ENCODE measurements at places on chromosomes 3 and 15.

GRCh38 chr3:115062009-115062408 is 85.1 kb downstream of the ZBTB20 start:
- DNase-seq, result no peak

DNA sequence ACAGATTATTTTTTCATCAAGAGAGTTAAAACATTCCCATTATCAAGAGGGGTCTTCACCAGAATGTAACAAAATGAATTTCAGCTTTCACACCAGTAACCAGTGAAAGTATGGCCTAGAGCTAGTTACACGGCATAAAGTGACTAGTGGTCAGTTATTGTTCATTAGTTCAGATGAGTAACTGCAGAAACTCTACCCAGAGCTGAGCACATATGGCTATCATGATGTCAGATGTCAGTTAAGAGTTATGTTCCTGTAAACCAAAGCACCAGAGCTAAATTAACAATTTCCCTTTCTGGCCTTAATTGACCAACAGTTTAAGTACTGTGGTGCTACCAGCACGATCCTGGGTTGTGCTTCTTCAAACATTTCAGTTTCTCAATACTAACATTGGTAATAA is 6.6 kb upstream of the MRPS25 start:
- no peak for DNase-seq

- no peak for DNase-seq
Observed at GRCh38 chr3:74415731-74416130, 198.7 kb downstream of the CNTN3 start.

DNA sequence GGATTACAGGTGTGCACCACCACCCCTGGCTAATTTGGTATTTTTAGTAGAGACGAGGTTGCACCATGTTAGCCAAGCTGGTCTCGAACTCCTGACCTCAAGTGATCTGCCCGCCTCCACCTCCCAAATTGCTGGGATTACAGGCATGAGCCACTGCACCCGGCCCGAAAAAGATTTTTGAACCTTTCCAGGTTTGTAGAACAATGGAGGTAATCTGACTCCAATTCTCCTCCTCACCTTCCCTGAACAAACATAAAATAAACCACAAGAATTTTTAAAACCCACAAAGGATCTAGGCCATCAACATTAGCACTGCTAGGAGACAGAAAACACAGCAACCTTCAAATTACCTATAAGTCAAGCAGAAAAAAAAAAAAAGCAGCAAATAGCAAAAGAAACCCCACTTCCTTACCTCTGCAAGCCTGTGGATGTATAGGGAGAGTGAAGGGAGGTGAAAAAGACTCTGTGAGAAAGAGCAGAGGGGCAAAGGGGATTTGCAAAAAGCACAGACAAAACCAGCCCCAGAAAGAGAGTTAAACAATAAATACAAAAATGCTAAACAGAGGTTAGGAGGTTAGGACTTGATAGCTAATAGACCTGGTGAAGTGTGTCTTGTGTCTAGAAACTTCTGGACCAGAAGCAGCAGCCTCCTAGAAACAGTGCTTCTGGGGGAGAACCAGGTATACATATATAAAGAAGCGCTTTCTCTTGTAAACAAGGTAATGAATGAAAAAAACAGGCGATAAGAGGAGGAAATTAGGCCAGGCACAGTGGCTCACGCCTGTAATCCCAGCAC is 32.1 kb downstream of the TFDP2 start:
- DNase-seq, result no peak

DNA sequence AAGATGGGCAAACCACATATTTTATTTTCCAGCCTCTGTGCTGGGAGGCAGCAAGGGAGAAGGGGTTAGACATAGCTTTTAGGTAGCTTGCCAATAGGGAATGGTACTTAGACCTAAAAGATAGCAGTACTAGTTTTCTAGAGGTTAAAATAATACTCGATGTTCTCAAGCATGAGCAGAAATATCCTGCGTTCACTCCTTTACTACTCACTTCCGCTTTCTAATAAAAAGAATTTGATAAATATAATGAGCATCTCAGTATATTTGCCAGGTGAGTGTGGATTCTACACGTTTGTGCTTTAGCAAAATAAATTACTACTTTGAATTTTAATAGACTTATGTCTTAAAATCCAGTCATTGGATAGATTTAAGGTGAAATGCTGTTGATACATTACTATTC is 39.4 kb upstream of the CD47 start:
- no peak for DNase-seq

GRCh38 chr15:78405336-78405924 is 32.6 kb upstream of the IREB2 start:
- DNase-seq, result no peak

DNA sequence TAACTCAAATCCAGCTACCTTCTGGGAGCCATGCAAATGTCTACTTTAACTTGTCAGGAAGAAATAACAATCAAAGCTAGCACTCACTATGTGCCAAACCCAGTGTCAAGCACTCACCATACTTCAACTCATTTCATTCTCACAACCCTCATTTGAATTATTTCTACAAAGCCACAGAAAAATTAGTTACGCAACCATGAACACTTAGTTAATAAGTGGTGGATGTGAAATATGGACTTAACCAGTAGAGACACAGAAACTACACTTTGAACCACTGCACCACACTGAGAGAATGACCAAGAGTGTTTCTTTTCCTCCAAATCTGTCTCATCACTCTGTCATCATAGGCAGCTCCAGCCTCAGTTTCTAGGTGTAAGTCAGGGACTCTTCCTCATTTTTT is 91.0 kb upstream of the MBNL1 start:
- DNase-seq, result no peak

- DNase-seq, result peak; percentile 99
Observed at GRCh38 chr15:22838292-22839042, at the start of gene NIPA2. TSS of gene NIPA2 (plus strand) at chr15:22838666. CDS start at chr15:22851732, 13,066 bp downstream.

DNA sequence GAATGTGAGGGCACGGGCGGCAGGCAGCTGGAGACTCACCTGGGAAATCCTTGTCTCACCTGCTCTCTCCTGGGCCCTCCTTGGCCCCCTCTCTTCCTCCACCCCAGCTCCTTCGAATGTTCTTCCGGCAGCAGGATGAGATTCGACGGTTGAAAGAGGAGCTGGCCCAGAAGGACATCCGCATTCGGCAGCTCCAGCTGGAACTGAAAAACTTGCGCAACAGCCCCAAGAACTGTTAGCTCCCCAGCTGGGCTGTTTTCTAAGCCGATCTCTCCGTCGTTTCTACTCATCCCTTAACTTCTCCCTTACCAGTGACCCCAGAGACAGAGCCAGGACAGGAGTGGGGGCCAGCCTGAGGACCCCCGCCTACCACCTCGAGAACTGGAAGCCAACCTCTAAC is 95.0 kb downstream of the ANP32A start:
- DNase-seq, result no peak

GRCh38 chr15:63860155-63860554 is 26.4 kb upstream of the HERC1 start:
- no peak for DNase-seq

DNA sequence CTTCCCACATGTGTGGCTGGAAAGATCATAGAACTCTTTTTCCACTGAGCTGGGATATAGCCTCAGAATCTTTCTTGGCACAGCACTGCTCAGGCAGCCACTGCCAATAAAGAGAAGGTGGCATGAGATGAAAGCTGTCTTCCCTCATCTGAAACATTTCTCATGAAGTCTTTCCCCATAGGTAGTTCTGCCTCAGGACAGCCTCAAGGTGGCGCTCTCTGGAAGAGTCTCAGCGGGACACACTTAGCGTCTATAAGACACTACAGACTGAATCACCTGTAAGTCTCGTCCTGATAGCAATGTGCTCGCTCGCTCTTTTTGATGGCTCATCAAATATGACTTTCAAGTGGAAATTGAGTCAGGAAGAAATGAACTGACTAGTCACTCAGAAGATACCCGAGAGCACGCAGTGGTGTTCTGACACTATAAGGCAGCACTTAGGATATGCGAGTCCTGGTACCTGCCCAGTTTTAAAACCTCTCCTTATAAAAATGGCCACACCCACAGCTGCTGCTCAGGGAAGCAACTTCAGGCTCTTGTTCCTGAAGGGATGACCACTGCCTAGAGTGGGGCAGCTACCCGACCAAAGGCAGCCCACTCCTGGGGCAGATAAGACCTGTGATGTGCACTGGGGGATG is 269.5 kb downstream of the SUCLG2 start:
- peak; percentile 80 for DNase-seq

DNA sequence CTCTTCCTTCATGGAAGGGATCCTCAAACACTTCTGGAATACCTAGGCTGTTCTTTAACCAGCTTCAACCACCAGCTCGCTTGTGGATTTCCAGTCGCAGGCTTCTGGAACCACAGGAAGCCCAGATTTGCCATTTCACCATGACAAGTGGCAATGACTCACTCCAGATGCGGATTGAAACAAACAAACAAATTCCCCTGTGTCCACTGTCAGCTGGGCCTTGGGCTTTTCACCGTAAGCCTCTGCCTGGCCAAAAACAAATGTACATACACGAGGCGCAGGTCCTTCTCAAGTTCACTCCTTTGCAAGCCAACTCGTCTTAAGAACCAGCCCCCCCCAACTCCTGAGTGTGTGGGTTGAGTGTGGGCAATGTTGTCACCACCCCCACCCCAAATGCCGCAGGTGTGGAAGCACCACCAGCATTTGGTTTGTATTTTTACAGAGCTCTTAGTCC is 8.8 kb downstream of the BCL6 start:
- DNase-seq, result no peak

DNA sequence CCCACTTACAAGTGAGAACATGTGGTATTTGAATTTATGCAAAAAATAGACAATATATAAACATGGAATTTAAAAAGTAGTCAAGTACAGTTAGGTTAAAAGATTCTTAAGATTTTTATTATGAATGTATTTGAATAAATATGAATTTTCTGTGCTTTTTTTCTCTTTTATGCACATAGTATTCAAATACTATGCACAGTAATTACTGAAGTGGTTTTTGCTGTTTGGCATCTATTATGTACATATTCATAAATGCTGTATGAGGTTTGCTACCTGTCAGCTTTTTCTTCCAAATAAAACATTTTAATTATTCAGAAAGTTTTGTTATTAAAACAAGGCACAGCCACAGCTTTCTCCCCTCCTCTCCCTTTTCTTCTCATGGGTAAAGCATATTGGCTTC is 1272.7 kb downstream of the NSUN3 start:
- no peak for DNase-seq

DNA sequence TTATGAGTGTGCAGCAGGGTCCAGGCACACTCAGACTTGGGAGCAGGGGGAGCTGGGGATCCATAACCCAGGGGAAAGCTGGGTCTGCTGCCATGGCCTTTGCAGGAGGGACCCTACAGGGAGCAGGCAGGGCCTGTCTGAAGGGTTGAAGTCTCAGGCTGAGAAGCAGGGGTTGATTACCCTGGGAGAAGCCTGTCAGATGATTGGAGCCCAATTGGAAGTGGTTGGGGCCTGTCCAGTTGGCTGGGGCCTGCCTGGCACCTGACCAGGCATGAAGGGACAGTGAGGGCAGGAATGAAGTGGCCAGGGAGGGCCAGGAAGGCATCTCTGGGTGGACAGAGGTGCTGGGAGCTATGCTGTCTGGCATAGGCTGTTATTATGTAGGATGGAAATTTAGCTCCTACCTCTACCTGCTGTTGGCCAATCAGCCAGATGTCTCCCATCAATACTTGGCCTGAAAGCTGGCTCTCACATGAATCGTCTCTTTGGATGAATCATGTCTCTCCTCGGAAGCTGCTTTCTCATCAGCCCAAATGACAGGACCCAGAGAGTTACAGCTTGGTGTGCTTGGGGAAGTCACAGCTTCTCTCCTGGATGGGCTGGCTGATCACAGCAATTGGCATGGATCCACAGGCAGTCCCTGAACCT is 27.4 kb upstream of the SLCO2A1 start:
- DNase-seq, result no peak

DNA sequence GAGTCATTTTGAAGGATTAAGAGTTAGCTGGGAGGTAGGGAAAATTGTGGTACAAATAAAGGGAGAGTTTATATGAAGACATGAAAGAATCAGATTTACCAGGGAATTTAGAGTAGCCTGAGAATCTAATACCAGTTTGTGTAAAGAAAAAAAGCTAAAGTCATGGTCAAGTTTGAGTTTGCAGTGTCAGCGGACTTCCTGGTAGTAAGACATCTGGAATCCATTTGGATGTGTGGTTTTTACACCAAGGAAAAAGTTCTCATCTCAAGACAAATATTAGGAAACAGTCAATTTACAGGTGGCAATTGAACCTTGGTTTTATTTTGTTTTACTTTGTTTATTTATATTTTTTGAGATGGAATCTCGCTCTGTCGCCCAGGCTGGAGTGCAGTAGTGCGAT is 1.5 kb upstream of the P2RY12 start:
- DNase-seq, result no peak

DNA sequence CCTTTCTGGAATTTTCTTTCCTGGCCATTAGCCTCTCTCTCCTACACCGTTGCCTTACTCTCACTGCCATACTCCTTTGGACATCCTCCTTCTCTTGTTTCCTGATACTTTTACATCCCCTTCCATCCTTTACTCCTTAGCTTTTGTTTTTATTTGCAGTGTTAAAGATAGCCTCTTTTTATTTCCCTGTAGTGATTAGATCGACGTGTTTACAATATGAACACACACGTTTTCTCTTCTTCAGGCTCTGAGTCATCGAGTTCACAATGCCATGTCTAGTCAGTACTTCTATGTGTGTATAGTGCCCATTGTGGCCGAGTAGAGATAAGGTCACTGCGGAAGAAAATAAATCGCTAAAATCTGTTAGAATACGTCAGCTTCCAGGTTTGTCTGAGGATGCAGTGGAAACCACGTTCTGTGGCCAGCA is 208.5 kb downstream of the LPP start:
- DNase-seq, result no peak

DNA sequence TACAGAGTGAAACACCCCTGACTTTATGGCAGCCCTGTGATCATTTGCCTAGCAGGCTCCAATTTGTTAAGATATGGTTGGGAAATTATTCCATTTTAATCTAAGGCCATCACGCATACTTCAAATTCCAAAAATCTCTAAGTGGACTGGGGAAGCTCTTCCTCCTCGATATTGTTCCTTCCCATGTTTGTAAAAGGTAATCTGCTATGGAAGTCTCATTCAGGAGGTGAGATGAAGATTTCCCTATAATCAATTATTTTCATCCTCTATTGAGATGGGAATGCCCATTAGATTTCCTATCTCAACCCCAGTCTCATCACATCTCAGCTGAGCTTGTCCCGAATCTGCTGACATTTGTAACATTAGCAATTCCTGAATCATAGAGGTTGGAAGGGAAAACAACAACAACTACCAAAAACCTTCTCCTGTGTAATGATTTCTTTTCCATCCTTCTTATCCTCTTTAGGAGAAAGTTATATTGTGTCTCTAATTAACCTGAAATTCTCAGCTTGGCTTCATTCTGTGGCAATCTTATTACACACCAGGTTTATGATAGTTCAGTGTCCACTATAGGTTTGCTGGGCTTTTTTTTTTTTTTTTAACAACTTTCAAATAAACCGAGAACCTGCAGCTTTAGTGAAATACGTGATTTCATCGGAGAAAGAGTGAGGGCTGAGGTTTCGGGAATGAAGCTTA is 2.2 kb upstream of the NR2F2 start:
- no peak for DNase-seq
